Activated T-helper 17 cell treated with anti-CD3 and anti-CD28 coated beads, Interleukin-2, amount 50 U/mL, for 72 hours (primary cell): ENCODE measurements at places on chromosomes 6 and 20.

- ATAC-seq, result no peak
Observed at GRCh38 chr6:163637524-163637923, 223.0 kb downstream of the QKI start.

- ATAC-seq, result no peak
Observed at GRCh38 chr6:21132856-21133838, 460.4 kb upstream of the SOX4 start.

GRCh38 chr6:31907158-31907813 is 5.4 kb upstream of the ZBTB12 start:
- ATAC-seq, result no peak

DNA sequence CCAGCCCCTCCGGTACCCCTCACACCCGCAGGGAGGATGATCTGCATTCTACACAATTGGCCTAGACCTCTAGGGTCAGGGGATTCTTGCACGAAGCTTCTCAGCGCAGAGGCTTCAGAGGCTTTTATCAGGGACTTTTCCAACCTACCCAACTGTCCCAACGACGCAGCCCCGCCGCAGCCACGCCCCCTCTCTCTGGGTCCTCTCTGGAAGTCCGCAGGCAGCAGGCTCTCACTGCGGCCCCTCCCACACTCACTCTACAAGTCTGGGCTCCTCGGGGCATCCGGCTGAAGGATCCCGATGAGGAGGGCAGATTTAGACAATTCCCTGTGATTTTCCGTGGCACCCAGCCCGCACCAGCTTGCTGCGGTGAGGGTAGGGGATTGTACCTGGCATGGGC is 227.7 kb upstream of the RNF24 start:
- ATAC-seq, result no peak

DNA sequence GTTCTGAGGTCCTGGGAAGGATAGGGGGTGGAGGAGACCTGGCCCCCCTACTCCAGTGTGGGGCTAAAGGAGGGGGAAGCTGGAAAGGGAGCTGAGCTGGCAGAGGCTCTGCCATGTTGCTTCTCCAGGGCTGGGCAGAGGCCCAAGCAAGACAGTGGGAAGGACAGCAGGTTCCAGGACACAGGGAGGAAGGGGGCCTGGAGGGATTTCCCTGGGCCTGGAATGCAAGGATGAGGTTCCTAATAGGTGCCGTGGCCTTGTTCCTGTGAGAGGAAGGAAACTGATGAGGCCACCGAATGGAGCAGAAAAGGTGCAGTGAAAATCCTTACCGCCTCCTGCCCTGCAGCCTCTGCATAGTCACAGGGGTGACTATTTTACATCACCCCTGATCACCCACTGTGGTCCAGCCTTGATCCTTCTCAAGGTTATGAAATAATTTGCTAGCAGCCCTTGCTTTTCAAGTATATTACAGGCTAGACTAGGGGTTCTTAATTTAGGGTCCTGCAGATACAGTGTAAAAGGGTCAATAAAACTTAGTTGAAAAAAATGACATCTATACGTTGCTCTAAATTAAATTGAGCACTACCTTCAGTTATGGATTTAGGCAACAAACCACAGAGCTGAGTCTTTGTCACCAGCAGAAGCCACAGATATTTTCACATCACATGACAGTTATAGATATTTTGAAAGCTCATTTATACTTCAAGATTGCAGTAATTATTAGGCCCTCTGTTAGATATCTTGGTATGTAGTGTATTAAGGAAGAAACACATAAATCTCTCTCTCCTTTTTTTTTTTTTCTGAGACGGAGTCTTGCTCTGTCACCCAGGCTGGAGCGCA is 45.7 kb upstream of the RNF24 start:
- ATAC-seq, result no peak

GRCh38 chr20:521860-522259 is 21.7 kb downstream of the CSNK2A1 start:
- ATAC-seq, result no peak

- ATAC-seq, result peak; percentile 24
Observed at GRCh38 chr6:10429638-10430427, 15.0 kb upstream of the TFAP2A start.

GRCh38 chr20:62476056-62476838 is 452 bp upstream of the GATA5 start:
- no peak for ATAC-seq

GRCh38 chr20:58981628-58982364 is 740 bp downstream of the NELFCD start:
- ATAC-seq, result peak; percentile 8

DNA sequence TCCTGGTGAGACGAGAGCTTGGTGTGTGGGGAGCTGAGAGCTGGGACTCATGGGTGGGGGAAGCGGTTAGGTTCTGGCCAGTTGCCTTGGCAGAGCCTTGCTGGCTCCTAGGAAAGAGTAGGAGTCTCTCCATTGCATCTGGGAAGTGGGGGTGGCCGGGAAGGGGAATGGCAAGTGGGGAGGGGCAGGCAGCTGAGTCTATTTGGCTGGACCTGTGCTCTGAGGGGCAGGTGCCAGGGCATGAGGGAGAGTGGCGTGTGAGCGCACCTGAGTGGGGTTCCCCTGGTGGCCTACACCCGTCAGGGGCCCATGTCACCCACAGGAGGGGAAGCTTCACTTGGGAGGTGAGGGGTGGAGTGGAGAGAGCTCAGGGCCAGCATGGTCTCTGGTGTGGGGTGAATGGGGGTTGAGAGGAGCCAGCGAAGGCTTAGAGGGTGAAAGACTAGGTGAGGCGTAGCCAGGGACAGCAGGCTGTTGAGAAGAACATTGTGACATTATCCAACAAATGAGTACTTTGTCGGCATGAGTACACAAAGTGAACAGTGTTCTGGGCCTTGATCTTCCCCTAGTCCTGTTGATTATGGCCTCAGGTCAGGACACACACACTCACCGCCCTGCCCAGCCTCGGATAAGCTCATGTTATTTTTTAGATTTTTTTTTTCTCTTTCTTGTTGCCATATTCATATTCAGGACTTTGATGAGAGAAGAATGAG is 59.8 kb downstream of the FAM120B start:
- ATAC-seq, result no peak

GRCh38 chr20:38073307-38074071 is 39.9 kb downstream of the RPRD1B start:
- ATAC-seq, result peak; percentile 54

DNA sequence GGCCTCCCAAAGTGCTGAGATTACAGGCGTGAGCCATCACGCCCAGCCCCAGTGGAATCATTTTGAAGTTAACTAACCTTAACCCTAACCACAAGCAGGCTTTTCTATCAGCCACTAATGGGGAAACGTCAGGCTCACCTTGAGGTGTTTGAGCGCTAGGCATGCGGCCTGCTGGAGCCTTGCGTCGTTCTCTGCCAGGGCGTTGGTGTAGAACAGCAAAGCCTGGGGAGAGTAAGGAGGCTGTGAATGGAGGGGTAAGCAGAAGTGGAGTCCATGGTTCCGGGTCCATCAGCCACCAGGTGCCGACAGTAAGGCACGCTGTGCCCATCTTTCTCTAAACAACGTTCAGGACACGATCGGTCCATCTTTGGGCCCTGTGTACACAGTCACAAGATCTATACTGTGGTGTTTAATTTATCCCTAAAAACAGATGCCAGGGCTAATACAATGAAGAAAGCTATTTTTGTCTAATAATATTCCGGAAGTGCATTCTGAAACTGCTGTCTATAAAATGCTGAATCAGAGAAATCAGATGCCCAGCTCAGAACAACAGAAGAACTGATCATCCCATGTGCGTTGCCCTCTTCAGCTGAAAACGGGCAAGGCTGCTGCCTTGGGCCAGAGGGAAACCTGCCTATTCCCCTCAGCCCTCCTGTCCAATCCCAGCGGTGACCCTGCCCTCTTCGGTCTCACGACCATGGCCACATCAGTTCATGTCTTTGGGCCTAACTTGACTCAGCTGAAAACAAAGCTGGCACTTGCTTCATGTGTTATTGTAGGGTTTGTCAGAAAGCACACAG is 79.6 kb downstream of the PTPN1 start:
- ATAC-seq, result no peak

DNA sequence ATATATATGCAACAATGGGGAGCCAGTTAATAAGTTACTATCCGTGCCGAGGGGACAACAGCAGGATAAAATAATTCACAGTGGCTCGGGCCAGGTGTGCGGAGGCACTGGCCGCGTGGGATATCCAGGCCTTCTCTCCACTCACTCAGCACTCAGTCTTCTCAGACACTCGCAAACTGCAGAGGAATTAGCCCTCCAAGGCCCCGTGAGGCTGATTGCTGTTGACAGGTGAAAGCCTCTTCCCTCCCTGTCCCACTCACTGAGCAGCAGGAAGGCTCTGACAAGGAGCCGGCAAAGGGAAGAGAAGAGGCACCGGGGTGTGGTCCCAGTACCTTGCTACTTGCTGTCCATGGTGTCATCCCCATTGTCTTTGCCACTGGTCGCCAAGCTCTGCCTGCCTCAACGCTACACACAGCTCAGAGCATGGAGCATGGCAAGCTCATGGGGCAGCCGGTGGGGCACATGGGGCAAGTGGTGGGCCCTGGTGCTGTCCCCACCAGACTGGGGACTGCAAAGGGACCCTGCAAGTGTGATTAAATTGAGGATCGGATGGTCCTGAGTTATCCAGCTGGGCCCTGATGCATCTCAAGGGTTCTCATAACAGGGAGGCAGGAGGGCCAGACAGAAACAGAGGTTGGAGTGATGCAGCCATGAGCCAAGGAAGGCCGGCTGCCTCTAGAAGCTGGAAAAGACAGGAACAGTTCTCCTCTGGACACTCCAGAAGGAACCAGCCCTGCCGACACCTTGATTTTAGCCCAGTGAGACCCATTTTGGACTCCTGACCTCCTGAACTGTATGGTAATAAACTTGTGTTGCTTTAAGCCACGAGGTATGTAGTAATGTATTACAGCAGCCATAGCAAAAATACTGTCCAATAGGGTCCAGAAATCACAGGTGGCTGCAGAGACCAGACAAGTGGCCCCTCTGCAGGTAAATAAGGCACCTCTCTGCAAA is 119.7 kb downstream of the PSMB1 start:
- ATAC-seq, result no peak

DNA sequence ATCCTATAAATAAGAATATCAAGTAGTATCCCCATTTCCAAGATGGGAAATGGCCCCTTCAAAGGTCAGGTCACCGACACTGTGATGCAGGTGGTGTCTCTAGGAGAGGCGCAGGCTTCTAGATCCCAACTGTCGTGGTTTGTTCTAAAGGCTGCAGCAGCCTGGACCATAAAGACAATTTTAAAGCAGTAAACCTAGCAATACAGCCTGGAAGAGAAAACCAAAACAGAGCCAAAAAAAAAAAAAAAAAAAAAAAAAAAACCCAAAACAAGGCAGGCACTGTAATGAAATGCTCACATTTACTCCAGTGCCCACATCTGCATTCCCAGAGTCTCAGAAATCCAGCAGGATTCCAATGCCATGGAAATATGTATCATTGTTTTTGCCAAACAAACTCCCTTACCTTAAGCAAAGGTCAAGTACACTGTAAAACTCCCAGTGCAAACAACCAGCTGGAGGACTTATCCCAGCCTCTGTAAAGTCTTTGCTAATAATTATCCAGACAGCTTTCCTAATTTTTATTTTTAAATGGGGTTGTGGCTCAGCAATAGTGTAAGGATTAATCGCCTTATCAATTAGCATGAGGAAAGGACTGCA is 98.2 kb downstream of the PSMG4 start:
- ATAC-seq, result no peak

DNA sequence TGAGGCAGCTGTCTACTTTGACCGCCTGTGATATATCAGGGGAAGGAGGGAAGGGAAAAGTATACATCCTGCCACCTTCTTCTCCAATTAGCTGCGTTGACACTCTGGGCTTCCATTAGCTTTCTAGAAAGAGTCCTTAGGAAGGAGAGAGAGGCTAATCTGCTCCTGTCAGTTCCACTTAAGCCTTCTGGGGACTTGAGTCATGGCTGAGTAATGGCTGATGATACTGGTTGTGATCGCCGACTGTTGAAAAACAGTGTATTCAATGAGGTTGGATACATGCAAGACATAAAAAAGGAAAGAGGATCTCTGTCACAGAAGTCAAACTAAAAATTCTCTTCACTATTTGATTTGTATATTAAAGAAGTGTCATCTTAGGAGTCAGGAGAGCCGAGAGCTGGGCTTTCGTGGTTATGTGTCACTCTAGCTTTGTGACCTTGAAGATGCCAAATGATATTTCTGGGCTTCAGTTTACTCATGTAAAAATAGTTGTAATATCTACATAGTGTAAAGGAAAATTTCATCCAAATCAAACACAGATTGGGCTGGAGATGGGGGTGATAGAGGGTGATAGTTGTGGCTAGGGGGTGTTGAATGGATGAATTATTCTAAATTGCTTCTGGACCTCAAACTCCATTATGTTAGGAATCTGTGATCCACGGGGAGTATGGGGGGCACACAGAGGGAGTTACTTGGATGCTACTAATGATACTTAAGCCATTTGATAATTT is 189.0 kb downstream of the UST start:
- peak; percentile 64 for ATAC-seq

- no peak for ATAC-seq
Observed at GRCh38 chr6:111604259-111605099, 1.2 kb downstream of the TRAF3IP2 start.

DNA sequence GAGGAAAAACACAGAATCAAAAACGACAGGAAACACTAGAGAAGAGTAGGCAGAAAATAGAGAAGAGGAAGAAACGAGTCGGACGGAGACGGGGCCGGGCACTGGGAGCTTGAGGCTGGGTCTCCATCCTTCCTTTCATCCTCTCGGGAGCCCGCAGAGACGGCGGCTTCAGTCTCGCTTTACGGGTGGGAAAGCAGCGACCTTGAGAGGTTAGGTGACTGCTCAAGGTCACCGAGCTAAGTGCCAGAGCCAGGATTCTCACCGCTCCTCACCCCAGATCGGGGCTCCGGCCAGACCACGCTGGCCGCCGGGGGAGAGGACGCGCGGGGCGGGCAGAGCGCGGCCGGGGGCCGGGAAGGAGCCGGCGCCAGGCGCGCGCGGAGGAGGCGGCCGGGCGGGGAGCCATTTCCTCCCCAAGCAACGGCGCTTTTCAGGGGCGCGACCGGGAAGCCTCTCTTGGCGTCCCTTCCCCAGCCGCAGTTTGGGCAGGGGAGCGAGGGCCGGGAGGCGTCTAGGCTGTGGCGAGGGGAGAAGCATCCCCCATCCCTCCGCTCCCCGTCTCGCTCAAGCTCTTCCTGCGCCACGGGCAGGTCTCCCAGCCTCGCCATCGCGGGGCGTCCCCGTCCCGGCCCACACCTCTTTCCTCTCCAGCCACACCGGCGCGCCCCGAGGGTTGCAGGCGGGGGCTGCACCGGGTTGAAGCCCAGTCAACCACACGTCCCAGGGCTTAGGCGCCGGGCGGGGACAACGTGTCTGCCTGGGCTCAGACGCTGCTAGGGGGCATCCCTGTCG is 24.1 kb upstream of the MAP3K7 start:
- ATAC-seq, result peak; percentile 87

DNA sequence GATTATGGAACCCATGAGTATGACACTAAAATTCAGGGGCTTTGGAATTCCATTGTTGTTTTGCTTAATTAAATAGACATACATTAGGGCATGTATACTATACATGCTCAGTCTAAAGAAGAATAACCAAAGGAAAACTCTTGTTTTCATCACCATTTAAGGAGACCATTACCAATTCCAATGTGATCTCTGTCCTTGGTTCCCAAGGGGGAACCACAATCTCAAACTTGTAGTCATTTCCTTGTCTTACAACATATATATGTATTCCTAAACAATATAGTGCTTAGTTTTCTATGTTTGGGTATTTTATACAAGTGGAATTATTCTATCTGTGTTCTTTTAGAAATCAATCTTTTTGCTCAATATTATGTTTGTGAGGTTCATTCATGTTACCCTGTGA is 49.2 kb downstream of the IL20RA start:
- no peak for ATAC-seq

- ATAC-seq, result no peak
Observed at GRCh38 chr6:61210549-61210948, 1075.5 kb downstream of the KHDRBS2 start.

GRCh38 chr6:130432838-130433237 is 67.0 kb downstream of the TMEM200A start:
- no peak for ATAC-seq
